IPS-NIHi11 (cell line): ENCODE measurements at places on chromosomes 2 and 18.

GRCh38 chr2:43455296-43455695 is 140.5 kb downstream of the THADA start:
- DNase-seq = no peak

GRCh38 chr18:8938817-8939216 is 163.7 kb upstream of the NDUFV2 start:
- no peak for DNase-seq

DNA sequence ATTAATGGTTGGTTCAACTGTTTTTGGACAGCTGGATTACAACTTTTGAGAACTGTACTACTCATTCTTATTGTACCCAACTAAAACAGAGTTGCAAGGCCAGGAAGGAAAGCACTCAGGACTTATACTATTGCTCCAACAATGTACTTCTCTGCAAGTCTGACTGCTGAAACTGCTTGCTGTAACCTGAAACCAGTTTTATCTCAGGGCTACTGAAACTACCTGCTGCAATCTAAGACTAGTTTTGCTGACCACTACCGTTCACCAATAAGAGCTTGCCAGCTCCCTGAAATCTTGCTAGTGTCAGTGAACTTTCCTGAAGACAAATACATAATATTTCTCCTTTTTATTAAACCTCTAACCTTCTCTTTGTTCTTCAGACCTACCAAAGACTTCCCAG is 157.3 kb downstream of the CDCA7 start:
- DNase-seq = no peak

- no peak for DNase-seq
These were observed 103.5 kb upstream of the CTDP1 start for GRCh38 chr18:79575891-79576685.

DNA sequence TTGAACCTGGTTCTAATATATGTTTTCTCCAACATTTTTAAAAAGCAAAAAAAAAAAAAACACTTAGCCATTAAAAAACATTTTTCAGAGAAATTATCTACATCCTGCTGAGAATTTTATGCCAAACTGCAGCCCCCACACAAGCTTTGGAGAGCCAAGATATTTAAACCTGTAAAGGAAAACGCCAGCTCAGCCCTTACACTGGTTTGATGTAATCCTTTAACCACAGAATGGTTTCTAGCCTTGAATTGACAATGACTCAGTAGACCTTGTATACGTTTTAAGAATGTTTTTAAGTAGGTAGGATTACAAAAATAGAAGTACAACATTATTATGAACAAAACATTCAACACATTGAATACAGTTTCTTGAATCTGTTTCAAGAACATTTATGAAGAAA is 113.6 kb downstream of the BABAM2 start:
- no peak for DNase-seq

GRCh38 chr2:196241175-196241574 is 69.8 kb upstream of the STK17B start:
- no peak for DNase-seq

GRCh38 chr2:39176997-39177396 is 56.1 kb upstream of the SOS1 start:
- no peak for DNase-seq

GRCh38 chr2:142008135-142008744 is 122.6 kb downstream of the LRP1B start:
- DNase-seq = no peak

- DNase-seq = peak; percentile 32
These were observed 17.5 kb downstream of the CAPN13 start for GRCh38 chr2:30789670-30790210.

DNA sequence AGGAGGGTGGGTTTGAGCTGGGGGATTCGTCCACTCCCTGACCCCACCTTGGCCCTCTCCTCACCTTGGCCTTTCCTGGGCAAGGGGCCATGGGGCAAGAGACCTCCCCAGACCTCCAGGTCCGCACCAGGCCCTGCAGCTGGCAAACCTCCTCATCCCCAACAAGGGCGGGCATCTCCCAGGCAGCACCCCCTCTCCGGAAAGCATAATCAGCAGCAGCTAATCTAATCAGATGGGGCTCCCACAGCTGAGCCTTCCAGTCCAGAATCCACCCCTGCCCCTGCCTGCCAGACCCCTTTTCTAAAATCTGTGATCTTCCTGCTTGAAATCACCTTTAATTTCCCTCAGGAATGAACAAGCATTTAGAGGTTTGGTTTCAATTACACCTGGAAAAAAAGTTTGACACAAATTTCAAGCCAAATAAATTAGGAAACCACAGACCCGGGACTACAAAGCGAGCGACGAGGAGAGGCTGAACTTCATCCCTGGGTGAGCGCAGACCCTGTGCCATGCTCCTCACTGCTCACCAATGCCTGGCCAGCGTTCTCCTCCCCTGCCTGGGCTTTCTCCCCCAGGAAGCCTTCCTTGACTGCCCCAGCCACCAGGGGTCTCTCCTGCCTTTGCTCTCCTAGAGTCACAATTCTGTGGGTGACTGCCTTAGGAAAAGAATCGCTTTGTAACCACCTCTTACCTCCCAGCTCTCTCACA is 143.0 kb upstream of the MYCN start:
- DNase-seq = peak; percentile 67
